ENCODE measurements at places on chromosomes 5 and 9.

DNA sequence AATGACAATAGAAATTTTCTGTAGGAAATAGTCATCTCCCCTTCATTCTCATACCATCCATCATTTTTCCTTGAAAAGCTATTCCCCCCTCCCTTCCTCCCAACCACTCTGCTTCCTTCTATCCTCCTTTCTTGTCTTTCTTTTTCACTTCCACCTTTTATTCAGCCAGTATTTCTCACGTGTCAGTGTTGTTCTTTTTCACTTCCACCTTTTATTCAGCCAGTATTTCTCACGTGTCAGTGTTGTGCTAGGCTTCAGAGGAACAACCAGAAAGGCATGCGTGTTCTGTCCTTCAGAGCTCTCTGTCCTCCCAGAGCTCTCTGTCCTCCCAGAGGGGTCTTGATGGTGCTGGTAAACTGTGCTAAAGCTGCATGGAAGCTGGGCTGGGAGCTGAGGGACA lies 419.6 kb downstream of the GADD45G start:
- DNase-seq: no peak

- no peak for DNase-seq
These were observed 144.5 kb upstream of the SEMA6A start for GRCh38 chr5:116719106-116719505.

- no peak for DNase-seq
These were observed 2.0 kb upstream of the RXFP3 start for GRCh38 chr5:33934176-33934575.

DNA sequence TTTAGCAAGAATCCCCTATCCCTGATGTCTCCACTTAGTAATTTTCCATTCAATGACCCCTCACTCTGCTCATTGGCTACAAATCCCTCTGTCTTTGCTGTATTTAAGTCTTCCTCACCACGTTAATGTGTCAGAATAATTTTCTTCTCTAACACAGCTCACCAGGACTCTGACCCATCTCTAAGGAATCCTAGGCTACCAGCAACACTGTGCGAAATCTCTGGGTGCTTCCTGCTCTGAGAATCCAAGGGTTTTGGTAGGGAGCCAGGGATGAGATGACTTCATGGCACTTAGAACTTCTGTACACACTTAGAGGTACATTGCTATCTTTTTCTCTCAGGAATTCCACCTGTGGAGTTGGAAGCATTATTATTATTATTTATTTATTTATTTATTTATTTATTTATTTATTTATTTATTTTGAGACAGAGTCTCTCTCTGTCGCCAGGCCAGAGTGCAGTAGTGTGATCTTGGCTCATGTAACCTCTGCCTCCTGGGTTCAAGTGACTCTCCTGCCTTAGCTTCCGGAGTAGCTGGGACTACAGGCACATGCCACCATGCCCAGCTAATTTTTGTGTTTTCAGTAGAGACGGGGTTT lies 53.5 kb downstream of the FOXI1 start:
- no peak for DNase-seq

- no peak for DNase-seq
These were observed 5.4 kb downstream of the KIAA1191 start for GRCh38 chr5:176356179-176356566.
